ENCODE measurements at places on chromosomes 11 and 22.

- no peak for DNase-seq
These were observed 8.1 kb upstream of the MYH9 start for GRCh38 chr22:36395915-36396314.

GRCh38 chr11:78451371-78452150 lies 33.9 kb upstream of the GAB2 start:
- DNase-seq = no peak

GRCh38 chr11:60954421-60954820 lies 2.4 kb upstream of the SLC15A3 start:
- DNase-seq = no peak

DNA sequence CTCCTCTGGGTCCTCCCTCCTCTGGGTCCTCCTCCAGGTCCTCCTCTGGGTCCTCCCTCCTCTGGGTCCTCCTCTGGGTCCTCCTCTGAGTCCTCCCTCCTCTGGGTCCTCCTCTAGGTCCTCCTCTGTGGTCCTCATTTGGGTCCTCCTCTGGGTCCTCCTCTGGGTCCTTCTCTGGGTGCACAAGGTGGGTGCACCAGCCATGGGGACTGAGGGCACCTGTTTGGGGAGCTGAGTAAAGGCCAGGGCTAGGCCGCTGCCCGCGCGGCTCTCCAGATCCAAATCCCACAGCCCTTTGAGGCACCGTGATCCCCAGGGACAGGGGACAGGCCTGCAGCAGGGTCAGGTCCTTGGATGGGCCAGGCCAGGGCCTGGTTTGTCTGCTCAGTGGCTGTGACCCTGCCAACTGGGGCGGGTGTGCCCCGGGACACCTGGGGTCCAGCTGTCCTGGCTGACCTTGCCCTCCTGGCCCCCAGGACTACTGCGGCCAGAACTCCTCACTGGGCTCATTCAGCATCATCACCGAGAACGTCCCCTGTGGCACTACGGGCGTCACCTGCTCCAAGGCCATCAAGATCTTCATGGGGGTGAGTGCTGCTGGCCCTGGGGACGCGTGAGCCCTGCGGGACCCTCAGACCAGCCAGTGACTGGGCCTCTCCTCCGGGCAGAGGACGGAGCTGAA lies 12.7 kb downstream of the MUC2 start:
- DNase-seq = no peak

DNA sequence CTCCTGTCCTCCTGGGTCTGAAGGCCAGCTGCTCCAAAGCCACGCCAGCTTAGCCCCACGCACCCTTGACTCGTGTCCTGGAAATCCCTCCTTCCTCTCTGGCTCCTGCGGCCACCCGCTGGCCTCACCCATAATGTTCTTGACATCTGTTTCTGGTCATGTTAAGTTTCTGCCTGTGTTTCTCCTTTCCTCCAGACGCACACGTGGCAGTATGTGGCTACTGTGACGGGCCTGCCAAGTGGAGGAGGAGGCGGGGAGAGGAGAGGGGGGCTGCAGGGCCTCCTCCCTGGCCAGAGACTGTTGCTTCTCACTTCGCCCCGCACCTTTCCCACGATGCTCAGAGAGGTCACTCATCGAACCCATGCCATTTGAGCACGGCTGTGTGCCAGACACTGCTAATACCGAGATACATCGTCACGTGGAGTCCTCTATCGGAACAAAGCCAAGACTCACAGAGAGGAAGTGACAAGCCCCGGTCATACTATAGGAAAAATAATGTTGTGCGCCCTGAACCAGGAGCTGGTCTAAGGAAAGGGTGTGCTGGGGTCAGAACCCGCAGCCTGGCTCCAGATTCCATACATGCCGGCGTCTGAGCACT lies 11.5 kb downstream of the C1QTNF6 start:
- no peak for DNase-seq

GRCh38 chr22:38177926-38178604 lies 3.6 kb downstream of the PLA2G6 start:
- no peak for DNase-seq

DNA sequence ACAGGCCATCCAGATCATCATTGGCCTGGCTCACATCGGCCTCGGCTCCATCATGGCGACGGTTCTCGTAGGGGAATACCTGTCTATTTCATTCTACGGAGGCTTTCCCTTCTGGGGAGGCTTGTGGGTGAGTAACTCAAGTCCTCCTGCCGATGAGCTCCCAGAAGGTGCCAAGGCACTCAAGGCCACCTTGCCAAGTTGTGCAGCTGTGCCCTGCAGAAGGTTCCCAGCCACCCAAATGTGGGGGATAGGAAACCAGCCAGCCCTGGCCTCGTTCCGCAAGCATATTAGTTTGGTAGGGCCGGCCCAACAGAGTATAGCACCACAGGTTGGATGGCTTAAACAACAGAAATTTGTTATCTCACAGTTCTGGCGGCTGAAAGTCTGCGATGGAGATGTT lies 4.0 kb downstream of the MS4A8 start:
- no peak for DNase-seq

- DNase-seq = no peak
These were observed 9.3 kb downstream of the LAYN start for GRCh38 chr11:111549869-111550203.

GRCh38 chr11:72649215-72649976 lies 24.8 kb downstream of the PDE2A start:
- no peak for DNase-seq

DNA sequence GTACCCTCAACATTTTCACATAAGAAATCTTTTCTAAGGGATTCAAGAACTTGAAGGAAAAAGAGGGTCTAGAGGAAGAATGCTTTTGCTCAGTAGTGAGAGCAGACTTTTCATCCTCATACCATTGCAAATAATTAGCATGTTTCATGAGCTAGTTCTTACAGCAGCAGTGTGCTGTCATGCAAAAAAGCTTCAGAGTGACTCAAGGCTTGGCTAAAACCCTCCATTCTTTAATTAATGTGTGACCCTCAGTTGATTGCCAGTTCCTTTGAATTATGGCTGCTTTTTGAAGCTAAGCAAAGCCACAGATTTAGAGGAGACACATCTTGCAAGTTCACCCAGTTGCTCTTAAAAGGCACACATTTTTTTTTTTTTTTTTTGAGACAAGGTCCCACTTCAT lies 36.6 kb upstream of the PCF11 start:
- no peak for DNase-seq

GRCh38 chr11:67673902-67674301 lies 521 bp downstream of the ALDH3B2 start:
- DNase-seq = no peak

DNA sequence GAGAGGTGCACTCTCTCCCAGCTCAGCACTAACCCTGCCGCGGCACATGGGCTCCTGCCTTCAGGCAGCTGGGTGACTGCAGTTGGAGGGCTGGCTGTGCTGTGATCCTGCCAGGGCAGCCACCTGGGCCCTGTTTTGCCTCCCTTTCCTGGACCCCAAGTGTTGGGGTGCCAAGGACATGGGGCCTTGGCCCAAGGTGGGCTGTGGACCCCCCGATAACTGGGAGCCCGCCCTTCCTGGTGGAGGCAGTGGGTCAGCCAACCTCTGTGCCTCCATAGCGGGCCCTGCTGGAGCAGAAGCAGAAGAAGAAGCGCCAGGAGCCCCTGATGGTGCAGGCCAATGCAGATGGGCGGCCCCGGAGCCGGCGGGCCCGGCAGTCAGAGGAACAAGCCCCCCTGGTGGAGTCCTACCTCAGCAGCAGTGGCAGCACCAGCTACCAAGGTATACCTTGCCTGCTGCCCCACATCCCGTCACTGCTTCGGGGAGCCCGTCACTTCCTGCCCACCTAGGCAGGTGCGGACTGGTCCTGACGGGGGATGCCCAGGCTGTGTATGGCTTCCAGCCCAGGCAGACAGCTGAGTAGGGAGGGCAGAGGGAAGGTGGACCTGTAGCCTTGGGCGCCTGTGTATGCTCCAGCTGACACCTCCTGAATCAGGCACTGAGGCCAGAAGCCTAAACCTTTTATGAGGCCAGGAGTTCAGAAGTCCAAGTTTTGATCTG lies 8.9 kb downstream of the TUB start:
- no peak for DNase-seq

DNA sequence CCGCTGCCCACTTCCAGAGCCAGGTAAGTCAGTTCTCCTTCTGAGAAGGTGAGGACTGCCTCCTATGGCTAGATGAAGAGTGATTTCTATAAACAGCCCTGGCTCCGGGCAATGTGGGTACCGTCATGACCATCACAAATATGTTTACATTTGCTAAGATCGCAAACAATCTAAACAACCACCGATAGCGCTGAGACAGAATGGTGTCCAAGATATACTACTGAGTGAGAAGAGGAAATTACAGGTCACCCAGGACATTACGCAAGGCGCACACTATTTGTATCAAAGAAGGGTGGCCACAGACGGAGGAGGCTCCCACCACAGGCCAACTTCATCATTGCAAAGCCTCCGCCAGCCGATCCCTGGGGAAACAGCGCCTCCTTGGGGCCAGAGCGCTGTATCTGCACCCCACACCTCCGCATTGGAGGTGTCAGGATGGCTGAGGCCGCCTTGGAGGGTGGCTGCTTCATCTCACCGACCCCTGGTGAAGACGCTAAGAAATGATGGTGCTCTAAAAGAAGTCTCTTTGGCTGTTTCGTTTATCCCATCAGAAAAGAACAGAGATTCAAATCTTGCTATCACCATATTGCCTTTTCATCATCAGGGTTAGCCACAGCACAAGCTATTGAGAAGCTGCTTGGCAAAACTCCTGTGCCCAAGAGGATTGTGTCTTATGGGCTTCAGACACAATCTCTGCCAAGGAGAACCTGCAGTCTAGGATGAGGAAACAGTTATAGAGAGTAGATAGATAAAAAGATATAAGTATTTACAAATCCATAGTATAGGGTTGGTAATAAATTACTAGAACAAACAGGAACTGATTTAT lies 12.3 kb upstream of the ASRGL1 start:
- DNase-seq = no peak

GRCh38 chr11:1766719-1767398 lies 3.1 kb upstream of the CTSD start:
- no peak for DNase-seq

DNA sequence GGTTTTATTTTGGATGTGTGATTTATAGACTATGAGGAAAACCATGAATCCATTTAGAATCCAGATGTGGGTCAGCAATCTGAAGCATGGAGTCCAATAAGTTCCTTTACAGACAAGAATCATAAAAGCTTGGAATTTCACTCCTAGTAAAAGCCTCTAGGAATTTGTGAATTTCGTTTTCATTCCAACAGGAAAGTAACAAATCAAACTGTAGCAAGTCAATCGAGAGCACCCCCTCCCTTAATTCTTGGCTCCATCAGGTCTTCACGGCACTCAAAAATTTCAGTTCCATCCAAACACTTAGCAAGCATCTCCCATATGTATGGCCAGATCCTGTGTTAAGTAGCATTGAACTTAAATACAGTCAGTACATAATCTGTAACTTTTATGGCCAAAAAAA lies 143.6 kb upstream of the POU2AF2 start:
- no peak for DNase-seq

Data from cortex of kidney (tissue), 1 donor.